ENCODE measurements at places on chromosomes 1 and 21. TPM values are rescaled to one million over a fixed set of nuclear protein-coding genes. Genes with fewer than 3 reads are reported as not detected.

Gene C8B
- not detected for total RNA-seq

Gene SPOCD1
- total RNA-seq, result 15.2 TPM

Gene CFAP107
- not detected for total RNA-seq

Gene TRIM58
- 0.24 TPM for total RNA-seq

Gene RER1
- total RNA-seq, result 66.5 TPM

Measured in tracheal epithelial cell (primary cell).